ENCODE measurements at places on chromosomes 4 and X.

- no peak for DNase-seq
Measured at GRCh38 chr4:67456577-67457196, 88.6 kb downstream of the CENPC start.

- no peak for DNase-seq
Measured at GRCh38 chrX:48999030-48999429, 3.0 kb downstream of the GRIPAP1 start.

DNA sequence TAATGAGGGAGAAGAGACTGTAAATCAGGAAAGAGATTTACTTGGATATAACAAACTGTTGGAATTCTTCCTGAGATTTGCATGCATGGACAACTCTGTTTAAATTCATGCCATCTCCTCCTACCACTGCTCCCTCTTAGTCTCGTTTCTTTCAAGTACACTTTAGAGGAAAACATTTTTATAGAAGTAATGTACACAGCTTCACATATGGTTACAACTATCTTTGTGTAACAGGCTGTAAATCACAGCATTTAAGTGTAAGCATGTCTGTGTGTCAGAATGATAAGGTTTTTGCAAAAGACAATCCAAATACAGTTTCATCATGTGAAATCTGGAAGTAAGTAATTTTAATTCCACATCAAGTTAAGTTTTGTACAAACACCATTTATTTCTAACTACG, 21.5 kb upstream of the ENPEP start:
- DNase-seq = no peak

DNA sequence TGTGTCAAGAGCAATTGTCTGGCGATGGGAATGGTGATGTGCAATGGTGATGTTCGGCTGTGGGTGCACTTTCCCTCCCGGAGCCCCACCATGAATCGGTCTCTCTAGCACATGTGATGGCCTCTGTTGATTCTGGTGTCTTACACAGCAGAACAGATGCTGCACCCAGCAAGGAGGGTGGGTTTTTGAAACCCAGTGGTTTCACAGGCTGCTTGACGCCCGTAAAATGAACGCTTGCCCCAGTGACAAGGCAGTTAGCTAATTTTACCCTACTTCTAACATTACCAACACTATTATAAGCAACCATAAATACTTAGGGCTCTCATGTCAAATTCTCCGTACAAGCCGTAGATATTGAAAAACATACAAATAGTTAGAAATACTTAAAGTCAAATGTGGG, 5.9 kb upstream of the ANOS1 start:
- no peak for DNase-seq

- no peak for DNase-seq
Measured at GRCh38 chr4:124937993-124938392, 225.5 kb upstream of the ANKRD50 start.

GRCh38 chr4:85496126-85496849, 21.3 kb downstream of the ARHGAP24 start:
- no peak for DNase-seq

DNA sequence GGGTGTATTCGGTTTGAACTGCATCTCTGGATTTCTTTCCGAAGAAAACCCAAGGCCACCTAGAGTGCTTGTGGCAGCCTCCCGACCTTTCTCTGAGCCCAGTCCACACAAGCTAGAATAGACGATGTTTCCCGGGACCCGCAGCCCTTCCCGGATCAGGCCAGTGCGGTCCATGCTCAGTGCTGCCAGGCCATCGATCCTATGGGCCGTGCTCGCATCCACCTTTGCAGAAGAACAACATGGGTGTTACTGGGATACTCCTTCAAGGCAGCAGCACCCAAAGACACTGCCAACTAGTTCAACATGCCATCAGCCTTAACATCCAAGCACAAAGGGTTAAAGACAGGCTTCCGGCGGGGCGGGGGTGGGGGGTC, 22.8 kb downstream of the BCOR start:
- no peak for DNase-seq

- no peak for DNase-seq
Measured at GRCh38 chrX:64976673-64977040, 407 bp upstream of the ZC4H2 start.

GRCh38 chr4:6047130-6047673, 29.0 kb upstream of the C4orf50 start:
- no peak for DNase-seq

- DNase-seq = no peak
Measured at GRCh38 chrX:122248681-122249080, 935.4 kb upstream of the GRIA3 start.

DNA sequence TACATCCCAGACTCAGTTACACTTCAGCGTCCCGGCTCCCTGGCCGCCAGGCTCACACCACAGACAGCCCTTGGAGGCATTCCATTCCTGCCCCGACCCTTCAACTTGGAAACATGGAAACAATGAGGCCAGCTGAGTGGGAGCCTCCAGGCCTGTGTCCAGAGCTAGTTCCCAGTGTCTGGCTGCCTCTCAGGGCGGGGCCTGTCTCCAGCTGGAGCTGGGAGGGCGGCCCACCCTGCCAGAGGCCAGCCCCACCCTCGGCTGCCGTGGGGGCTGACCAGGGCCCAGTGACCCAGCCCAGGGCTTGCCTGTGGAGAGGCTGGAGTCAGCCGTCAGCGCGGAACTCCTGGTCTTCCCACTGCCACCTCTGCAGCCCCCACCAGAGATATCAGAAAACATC, 37.4 kb upstream of the SPON2 start:
- no peak for DNase-seq

DNA sequence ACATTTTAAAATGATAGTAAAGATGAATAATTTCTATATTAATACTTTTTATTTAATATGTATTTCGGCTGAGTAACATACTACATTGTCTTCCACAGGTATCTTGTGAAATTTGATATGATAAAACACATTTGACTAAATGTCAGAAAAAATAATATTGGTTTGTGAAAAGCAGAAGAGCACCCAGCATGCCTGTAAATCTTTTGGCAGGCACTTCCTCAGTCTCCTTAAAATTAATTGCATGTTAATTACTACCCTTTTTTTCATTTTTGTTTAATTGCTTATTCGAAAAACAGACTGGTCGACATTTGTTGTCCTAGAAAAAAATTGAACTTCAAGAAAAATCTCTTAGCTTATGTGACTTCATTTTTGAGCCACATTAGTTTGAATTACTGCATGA, 40.6 kb downstream of the CLCN3 start:
- DNase-seq = no peak

DNA sequence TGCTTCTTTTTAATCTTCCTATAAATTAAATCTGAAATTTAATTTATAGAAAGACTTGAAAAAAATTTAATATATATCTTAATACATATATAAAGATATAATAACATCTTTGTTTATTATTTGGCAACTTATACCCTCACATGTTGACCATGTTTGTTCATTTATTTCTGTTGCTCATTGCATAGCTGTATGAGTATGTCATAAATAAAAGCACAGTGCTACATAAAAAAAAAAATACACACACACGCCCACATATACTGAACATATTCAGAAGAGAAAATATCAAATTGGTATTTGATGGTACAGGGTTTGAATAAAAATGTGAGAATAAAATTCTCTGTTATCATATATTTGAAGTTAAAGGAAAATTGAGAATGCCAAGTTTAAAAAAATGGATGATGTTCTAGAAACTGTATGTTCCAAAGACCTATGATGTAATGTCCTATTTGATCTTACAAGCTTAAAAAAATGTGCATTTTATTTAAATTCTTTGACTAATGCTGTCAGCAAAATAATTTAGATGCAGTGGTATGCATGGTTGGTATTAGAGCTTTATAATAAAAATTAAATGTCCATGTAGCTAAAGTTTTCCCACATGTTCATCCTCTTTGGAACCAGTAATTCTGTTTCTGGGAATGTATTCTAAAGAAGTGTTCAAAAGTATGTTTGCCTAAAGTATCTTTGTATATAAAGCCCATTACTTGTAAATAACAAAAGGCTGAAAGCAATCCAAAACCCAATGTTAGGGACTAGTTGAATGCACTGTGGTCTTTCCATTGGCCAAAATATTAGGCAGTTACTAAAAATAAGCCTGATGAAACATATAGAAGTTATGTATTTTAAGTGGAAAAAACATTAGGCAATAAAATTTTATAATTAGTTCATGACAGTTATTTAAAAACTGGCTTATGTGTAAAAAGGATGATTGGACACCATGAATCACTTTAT, 12.9 kb downstream of the TMEM184C start:
- DNase-seq = no peak

GRCh38 chrX:112822892-112823291, 17.7 kb downstream of the AMOT start:
- no peak for DNase-seq

- DNase-seq = no peak
Measured at GRCh38 chr4:8082517-8083055, 76.0 kb downstream of the ABLIM2 start.

DNA sequence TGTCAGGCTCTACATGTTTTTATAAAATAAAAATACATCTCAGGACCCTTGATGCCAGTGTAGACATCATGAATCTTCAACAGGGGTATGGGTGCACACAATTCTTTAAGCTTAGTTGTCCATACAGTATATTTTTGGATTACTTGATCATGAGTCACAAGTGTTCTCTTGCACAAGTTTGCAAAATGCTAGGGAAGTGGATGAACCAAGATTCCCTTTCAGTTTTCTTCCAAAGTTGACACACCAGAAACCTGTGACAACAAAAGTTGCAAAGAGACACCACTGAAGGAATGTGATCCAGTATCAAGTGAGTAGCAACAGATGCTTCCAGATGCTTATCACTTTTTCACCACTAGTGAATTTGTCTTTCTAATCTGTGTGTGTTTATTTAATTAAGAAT, 1021.2 kb downstream of the PCDH7 start:
- no peak for DNase-seq

DNA sequence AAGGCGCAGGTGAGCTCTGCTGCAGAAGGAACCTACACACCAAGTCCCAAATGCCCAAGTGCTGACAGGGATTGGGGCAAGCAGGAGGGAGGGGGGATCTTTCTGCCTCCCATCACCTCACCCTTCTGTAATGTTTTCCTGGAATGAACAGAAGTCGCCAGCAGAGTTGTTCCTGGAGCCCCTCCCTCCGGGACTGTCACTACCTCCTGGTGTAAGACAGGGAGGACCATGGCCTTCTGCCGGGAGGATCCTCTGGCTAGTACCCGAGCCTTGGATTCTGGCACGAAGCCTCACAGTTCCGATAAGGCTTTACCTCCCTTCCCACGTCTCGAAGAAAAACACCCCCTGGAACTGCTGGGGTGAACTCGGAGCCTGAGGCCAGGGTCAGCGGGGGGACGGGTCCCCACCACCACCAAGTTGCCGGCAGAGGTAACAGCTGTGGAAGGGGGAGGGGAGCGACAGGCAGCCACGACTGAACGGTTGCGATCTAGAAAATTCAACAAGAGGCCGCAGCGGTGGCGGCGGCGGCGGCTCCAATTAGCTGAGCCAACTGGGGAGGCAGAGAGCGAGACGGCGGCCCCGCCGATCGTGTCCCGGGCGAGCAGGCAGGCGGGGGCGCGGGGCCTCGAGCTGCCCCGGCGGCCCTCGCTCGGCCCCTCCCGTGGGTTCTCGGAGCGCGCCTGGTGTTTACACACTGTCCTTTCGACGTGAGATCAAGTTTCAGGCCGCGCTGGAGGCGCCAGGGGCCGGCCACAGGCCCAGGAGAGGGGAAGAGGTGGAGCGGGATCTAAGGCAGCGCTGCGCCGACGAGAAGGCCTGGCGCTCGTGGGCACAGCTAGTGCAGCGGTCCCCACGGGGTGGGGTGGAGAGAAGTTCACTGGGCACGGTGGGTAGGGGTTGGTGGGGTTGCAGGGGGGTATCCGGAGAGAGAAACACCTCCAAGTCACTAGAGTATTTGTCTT, 53.7 kb upstream of the BCOR start:
- no peak for DNase-seq

- DNase-seq = no peak
Measured at GRCh38 chr4:18134111-18134510, 112.6 kb upstream of the LCORL start.

DNA sequence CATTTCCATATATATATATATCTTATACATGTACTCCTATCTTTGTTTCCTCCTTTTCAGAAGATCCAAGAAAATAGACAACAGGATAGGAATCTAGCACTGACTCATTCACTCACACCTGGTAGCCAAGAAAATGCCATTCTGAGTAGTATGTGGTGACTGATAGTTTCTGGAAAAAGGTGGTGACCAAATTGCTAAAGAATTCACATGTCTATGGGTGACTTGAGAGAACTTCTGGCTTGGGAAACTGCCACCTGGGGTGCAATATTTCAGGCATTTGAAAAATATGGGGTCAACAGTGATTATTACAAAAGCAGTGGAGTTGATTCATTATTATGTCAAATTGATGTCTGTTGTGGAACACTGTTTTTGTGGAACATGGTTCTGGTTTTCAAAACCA, 605.1 kb downstream of the PCDH18 start:
- no peak for DNase-seq

GRCh38 chrX:104351173-104351769, 96.5 kb upstream of the ESX1 start:
- no peak for DNase-seq

GRCh38 chrX:69153060-69153730, 12.1 kb downstream of the PJA1 start:
- no peak for DNase-seq

DNA sequence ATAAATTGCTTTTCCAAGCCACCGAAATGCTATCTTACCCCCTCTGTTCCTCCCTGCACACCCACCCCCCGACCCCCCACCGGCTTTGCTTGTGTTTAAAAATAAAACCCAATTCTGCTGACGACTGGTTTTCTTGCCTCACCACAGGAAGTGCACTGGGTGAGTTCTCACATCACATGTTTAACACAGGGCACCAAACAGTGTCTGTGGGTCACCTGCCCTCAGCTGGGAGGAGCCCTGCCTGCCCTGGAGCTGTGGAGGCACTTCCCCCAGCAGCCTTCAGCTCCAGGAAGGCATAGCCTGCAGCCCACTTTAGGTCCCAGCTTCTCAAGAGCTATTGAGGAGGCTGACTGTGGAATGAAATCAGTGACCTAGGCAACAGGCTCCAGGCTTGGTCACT, 8.8 kb downstream of the TMEM255A start:
- no peak for DNase-seq

GRCh38 chr4:37338972-37339371, 94.4 kb downstream of the NWD2 start:
- DNase-seq = no peak

GRCh38 chr4:105715692-105716278, 7.2 kb downstream of the GSTCD start:
- no peak for DNase-seq

GRCh38 chrX:49233176-49233575, at the start of gene CACNA1F:
TSS of gene CACNA1F (minus strand) at chrX:49233340. CDS start at chrX:49233309, 31 bp downstream.
- no peak for DNase-seq
